ENCODE measurements at places on chromosomes 5 and 9. TPM values are rescaled to one million over a fixed set of nuclear protein-coding genes. Genes with fewer than 3 reads are reported as not detected.
A peak's percentile ranks its signal among the peaks of the same experiment; 100 is the strongest.

- DNase-seq = no peak
Observed at GRCh38 chr5:107538331-107538730, 132.4 kb downstream of the EFNA5 start.

DNA sequence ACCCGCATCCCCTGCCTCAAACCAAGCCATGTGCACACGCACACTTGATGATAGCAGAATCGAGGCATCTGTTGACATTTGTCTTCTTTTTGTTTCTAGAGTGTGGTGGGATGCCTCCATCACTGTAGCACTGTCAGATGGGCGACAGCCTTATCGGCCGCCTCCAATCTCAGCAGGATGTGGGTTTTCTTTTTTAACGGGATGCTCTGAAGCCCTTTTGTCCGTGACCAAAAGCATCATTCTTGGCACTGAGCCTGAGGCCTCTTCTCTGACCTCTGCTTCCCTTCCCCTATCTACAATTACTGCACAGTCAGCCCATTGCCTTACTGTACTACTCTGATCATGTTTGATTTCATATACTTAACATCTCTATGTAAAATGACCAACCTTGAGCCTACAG lies 78.3 kb downstream of the LMNB1 start:
- DNase-seq = no peak

DNA sequence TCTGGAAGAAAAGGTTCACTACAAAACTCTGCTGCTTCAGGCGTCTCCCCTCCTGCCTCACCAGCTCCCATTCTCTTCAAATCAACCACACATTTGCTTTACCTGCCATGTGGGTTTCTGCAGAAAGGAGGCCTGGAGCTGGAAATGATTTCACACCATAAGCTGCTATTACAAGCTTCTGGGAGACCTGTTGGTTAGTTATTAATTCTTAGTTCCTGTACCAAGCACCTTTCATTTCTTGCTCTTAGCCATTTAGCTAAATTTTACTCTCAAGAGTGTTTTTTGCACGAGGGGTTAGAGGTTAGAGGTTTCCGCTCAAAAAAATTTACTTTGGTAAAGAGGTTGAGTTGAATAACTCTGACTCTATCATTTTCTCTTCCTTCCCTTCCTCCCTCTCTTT lies 70.3 kb downstream of the MAP1B start:
- DNase-seq = no peak

GRCh38 chr9:37156781-37157356 lies 36.5 kb downstream of the ZCCHC7 start:
- DNase-seq = peak; percentile 68

GRCh38 chr9:99953861-99954507 lies 47.5 kb downstream of the STX17 start:
- no peak for DNase-seq

DNA sequence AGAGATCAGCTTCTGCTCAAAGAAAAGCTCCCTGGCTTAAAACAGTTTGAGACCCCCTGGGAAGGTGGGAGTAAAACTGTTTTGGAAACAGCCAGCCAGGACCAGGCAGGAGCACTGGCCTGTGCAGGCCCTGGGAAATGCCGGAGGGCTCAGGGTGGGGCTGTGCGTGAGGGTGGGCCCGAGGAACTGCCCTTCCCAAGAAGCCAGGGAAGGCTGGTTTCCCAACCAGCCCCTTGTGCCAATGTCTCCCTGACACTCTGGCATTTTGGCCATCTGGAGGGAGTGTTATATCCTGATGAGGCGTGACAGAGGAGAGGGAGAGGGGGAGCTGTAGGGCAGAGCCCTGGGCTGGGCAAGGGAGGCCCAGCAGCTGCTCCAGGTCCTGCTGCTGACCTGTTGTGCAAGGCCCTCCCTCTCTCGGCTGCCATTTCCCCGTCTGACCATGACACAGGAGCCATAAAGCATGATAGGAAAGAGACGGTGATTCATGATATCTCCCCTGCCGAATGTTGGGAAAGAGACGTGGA lies 16.1 kb downstream of the OLFML2A start:
- DNase-seq = peak; percentile 51

DNA sequence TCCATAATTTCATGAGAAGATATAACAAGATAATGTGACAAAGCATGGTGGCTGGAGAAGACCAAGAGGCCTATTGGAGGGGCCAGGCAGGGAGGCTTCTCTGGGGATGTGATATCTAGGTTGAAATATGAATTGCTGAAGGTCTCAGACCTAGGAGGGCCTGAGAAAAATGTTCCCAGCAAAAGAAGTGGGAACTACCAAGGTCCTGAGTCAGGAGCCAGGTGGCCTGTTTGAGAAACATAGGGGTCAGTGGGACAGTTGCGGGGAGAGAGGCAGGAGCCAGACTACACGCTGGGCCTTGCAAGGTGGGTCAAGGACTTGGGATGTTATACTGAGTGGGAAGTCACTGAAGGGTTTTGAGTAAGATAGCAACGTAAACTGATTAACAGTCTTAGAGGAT lies 216.1 kb downstream of the CFAP90 start:
- no peak for DNase-seq

DNA sequence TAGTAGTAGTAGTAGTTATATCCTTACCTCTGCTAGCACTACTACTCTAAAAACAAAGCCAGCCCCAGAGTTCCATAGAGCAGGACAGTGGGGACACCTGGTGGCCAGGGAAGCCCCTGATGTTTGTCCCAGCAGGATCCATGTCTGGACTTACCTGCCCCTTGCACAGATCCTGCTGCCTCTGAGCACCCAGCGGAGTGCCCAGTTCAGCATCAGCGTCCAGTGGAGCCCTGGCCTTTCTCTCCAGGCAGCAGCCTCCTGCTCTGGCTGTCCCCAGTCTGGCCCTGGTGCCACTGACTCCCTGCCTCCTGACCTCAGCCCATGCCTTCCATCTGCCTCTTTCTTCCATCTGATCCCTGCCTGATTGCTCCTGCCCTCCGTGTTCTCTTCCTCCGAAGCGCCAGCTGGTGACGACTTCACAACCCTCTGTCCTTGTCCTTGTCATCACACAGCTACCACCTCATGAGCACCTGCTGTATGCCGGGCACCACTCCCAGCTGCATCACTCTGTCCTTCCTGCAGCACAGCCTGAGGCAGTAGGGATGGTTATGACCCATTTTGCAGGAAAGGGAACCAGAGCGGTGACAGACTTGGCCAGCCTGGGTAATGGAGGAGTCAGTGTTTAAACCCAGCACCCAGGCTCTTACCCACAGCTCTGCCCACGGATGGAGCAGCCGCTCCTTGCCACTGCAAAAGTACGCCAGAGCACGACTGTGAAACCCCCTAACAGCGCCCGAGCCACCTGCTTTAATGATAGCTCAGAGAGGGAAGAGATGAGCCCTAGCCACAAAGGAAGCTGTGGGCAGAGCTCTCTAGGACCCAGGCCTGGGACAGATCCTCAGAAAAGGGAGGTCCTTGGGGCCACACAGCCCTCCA lies 11.5 kb downstream of the SARDH start:
- DNase-seq = peak; percentile 78

GRCh38 chr9:121650217-121651007 lies 1.0 kb upstream of the DAB2IP start:
- peak; percentile 76 for DNase-seq

GRCh38 chr5:79007872-79008271 lies 22.8 kb upstream of the ARSB start:
- no peak for DNase-seq

DNA sequence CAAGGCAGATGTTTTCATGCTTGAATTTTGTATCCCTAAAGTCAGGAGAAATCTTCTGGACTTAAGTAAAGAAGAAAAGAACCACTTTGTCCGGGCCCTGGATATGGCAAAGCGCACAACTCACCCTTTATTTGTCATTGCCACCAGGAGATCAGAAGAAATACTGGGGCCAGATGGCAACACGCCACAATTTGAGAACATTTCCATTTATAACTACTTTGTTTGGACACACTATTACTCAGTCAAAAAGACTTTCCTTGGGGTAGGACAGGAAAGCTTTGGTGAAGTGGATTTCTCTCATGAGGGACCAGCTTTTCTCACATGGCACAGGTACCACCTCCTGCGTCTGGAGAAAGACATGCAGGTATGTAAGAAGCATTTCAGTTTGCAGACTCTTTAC lies 2.3 kb downstream of the TYRP1 start:
- DNase-seq = no peak

GRCh38 chr9:81687521-81688261 lies 1.7 kb downstream of the TLE1 start:
- no peak for DNase-seq

DNA sequence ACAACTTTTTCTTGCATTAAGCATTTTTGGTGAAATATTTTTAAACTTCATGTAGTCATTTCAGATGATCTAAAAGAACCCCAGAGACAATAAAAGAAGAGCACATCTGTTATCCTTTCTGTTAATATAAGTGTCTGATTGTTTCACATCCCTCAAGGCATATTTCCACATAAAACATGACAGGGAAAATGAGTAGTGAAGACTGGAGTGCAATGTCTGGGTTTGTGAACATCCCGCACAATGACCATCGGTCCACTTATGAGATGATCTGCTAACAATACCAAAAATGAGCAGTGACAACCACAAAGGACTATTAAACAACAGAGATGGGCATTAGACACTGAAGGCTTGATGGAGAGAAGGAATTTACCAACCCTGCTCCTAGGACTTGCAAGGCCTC lies 209.1 kb downstream of the NR2F1-AS1 start:
- DNase-seq = no peak

GRCh38 chr9:137435980-137436760 lies 5.0 kb downstream of the ENTPD8 start:
- DNase-seq = peak; percentile 93

GRCh38 chr5:14435481-14435880 lies 146.1 kb upstream of the OTULINL start:
- no peak for DNase-seq

- DNase-seq = peak; percentile 98
Observed at GRCh38 chr5:61301341-61302199, 30.5 kb upstream of the ZSWIM6 start.

DNA sequence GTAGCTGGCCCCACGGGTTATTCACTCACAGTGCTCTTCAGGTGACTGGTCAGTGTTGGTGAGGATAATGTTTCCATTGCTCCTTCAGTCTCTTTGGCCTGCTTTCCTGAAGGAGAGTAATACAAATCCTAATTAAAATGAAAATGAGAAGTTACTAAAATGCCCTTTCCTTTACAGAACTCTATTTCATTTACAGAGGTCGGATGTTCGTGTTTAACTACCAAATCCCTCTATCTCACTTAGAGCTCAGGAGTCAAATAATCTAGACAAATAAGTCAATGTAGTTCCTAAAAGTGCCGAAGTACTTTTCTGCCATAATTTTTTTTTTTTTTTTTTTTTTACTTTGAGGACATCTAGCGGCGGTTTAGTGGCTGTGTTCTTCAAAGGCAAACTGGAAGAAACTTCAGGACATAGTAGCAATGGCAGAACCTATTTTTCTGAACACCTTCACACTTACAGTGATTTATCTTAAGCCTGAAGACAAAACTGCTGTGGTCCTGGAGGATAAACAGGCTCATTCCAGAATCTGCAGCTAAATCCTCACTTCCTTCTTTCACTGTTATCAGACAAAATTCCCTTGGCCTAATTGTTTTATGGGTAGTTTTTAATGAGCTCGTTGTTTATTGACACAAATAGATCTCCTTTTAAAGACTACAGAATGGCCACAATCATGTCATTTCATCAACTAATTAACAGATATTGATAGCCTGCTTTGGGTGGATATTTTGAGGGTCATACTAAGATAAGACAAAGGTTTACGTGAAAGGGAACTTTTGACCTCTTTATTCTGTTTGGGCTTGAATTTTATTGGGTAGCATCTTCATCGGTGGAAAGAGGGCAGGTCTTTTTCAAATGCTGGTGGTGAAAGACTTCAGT lies 207.6 kb upstream of the DMRTA1 start:
- DNase-seq = no peak

DNA sequence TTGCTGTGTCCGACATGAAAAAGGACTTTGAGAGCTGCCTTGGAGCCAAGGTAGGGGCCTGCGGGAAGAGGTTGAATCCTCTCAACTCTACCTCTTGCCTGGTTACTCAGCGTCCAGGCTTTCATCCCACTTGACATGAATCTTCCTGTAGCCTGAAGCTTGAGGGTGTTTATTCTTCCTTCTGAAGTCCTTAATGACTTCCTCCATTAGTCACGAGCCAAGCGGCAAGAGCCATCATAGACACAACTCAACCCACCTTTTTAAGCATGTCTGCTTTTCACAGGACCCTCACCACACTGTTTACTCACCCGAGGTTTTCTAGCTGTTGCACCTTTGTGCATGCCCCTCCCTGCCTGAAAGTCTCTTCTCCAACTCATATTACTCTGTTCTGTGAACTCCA lies 40.2 kb downstream of the ACO1 start:
- peak; percentile 50 for DNase-seq

GRCh38 chr5:31731710-31732301 lies 92.9 kb downstream of the PDZD2 start:
- no peak for DNase-seq

DNA sequence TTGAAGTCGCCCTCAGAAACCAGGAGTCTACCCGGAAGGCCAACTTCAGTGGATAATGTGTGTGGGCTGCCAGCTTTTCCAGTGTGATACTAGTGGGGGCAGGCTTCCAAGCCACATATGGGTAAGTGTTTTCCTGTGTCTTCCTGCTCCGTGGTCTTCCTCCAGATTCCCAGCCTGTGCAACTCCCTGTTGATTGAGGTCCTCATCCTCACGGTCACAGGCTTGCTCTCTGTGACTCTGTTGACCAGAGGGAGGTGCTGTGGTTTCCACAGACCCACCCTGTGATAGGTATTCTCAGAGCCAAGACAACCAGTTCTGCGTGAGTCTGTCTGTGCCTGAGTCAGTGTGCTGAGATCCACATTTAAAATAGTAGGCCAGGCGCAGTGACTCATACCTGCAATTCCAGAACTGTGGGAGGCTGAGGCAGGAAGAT lies 388.0 kb upstream of the IRX2 start:
- DNase-seq = no peak

DNA sequence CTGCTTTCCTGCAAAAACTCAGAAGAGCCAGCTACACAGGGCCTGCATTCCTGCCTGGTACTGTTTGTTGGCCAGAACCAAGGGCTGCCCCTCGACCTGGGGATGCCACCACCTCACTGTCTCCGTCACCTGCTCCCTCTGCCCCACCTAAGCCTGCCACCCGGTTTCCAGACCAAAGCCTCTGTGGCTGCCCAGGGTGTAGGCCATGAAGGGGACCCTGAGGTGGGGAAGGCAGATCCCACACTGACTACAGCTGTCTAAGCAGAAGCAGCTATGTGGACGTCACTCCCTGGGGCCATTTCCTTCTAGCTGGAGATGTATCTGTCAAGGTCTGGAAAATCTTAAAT lies 35.8 kb downstream of the RASGEF1C start:
- DNase-seq = no peak

- DNase-seq = no peak
Observed at GRCh38 chr9:23538461-23539003, 287.5 kb downstream of the ELAVL2 start.

PKD2L2 gene
- total RNA-seq = not detected
